Epithelial cell of proximal tubule (primary cell): ENCODE measurements at places on chromosomes 5 and 9.

GRCh38 chr5:103356350-103357091, 98.0 kb downstream of the MACIR start:
- no peak for DNase-seq

DNA sequence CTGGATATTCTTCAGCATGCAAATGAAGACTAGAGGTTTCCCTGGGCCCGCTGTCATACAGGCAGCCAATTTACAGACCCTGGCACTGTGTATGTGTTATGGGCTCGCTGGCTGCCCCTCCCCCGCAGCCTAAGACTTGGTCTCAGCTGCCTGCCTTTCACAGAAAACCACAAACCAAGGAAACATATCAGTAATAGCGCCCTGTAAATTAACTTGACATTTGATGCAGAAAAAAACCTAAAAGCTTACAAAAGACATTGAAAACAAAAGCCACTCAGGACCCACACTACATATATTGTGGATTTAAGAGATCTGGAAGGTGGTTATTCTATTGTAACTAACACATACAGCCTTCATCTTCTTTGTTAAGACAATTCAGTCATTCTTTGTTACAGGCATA, 287.0 kb upstream of the TMEM161B start:
- no peak for DNase-seq

GRCh38 chr5:107538331-107538730, 132.4 kb downstream of the EFNA5 start:
- DNase-seq: no peak

DNA sequence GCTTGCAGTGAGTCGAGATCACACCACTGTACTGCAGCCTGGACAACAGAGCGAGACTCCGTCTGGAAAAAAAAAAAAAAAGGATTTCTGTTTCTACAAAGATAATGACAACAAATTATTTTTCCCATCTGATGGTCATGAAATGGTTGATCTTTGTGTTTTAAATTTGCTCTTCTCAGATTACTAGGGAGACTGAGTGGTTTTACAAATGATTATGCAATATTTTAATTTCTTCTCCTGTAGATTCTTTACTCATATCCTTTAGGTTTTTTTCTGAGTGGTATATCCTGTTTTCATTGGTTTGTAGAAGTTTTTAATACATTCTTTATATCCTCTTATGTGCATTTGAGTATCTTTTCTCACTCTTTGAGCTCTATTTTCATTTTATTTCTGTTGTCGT, 20.6 kb upstream of the AUH start:
- DNase-seq: no peak

DNA sequence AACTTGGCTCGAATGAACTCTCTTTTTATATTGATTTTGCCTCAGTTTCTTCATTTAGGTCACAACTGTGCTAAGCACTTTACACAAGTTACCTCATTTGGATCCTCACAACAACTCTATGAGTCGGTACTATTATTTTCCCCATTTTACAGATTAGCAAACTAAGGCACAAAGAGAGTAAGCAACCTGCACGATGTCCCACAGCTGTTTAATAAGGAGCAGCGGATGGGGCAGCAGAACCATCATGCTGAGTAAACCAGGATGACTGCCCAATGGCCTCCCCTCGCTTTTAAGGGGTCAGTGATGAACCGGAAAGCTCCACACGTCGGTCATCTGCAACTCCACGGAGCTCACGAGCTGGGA, 607 bp downstream of the PRELID2 start:
- no peak for DNase-seq

- no peak for DNase-seq
These were observed 24.6 kb downstream of the LPAR1 start for GRCh38 chr9:111013707-111014106.

DNA sequence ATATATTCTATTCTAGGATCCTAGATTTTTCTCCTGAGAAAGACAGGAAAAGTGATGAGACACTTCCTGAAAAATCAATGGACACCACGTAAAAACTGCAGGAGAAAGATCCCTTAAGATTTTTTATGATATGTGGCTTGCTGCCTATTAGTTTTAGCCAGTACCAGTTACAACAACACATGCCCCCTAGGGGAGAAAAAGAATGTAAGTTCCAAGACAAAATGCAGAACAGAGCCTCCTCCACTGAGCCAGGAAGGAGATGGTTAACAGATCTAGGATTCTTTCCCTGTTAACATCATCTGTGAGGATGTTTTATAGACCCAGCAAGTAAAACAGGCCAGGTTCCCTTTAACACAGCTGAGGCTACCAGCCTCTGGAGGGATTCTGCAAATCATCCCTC, 574.7 kb downstream of the TLE4 start:
- DNase-seq: no peak

- DNase-seq: no peak
These were observed 416 bp upstream of the SNX18 start for GRCh38 chr5:54517174-54517511.

DNA sequence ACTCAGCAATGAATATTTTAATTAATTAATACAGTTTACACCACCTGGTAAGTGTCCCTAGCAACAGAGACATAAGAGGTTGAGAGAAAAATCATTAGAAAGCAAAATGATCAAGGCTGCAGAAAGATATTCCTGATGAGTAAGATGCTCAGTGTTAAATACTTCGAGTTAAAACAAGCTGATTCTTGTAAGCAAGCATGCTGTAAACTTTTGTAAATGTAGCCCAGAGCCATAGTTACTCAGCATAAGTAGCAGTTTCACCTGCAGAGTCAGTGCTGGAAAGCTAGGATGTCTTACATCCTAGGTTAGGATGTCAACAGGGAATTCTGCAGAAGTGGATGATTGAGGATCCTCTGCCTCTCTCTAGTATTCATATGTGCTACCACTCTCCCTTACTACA, 4.2 kb downstream of the PRKACG start:
- DNase-seq: no peak

DNA sequence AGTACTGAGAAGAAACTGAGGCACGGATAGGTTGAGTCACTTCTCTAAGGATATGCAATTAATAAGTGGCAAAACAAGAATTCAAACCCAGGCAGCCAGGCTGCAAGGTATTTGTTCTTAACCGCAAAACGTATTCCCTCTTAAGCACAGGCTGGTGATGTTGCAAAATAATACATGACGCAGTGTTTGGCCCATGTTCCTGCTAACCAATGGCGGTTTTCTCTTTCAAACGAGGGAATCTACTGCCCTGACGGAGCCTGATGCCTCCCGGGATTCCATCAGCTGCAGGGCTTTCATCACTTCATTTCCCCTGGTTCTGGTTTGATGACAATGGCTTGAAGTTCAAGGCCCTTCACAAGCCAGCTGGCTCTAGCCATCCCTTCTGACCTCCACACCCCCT, 154.8 kb downstream of the SLIT3 start:
- no peak for DNase-seq

GRCh38 chr9:133144142-133144903, 19.4 kb downstream of the GBGT1 start:
- no peak for DNase-seq

- DNase-seq: no peak
These were observed 39.7 kb downstream of the ROPN1L start for GRCh38 chr5:10481241-10481935.

DNA sequence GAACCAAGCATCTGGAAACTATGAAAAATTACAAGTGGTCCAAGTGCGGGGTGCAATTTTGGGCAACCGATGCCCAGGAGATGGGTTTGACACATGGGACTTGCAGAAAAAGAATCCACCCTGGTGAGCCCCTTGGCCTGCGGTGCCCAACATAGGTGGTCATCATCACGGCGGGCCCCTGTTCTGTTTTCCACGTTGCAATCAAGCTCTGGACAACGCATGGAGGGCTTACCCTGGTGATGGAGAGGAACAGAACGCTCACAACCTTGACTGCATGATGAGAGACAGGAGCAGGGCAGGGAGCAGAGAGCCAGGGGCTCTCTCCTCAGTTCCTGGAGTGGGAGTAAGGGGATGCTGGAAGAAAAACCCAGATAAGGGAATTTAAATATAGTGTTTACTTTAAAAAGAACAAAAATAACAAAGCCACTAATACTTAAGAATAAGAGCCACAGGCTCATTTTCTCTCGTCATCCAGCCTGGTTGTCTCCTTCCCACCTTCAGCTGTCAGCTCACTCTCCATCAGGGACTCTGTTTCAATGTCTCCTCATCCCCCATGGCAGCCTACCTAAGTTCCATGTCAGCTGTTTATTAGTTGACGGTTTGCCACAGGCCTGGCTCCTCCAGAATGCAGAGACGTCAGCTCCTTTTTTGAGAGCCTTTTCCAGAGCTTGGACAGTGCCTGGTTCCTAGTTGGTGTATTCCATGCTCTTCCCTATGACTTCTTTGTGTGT, 172.1 kb downstream of the GADD45G start:
- no peak for DNase-seq

GRCh38 chr9:22395687-22396141, 50.9 kb upstream of the DMRTA1 start:
- DNase-seq: no peak

- no peak for DNase-seq
These were observed 91.3 kb downstream of the MAT2B start for GRCh38 chr5:163596608-163597315.

DNA sequence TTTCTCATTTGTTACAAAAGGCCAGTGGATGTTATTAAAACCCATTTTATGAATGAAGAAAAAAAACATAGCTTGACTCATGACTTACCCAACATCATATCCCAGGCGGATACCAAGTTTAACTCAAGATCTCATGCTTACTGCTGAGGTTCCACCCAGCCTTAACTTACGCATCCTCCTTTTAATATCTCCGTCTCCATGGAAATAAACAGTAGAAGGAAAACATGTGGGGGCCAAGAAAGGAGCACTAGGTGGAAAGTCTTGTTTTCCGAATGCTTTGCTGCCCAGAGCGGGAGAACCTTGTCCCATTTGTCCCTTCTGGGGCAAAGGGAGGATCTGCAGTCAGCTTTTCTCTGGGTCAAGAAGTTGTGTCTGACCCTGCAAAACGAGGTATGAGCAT, 44.1 kb downstream of the ANGPTL2 start:
- no peak for DNase-seq

DNA sequence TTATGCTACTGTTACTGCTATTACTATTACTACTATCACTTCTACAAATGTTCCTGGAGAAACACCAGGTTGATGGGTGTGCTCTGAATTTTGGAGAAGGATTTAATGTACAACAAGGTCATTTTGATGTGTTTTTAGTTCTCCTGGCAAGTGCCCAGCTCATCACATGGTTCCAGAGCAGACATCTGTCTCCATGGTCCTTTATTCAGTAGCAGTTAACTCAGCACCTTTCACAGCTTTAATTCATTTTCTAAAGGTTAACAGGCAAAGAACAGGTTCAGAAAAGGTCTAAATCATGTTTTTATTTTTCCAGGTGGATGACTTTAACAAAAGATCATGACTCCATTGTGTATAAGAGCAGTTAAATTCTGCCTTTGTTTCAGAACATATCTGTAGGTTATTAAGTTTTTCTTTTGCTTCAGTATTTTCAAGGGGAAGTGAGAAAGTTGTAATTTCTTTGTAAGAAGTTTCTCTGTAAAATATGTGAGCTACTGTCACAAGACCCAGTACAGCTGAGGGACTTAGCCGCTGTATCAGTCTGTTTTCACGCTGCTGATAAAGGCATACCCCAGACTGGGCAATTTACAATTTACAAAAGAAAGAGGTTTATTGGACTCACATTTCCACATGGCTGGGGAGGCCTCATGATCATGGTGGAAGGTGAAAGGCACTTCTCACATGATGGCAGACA, 41.9 kb downstream of the MTRR start:
- no peak for DNase-seq

GRCh38 chr5:54883374-54884194, 101.8 kb downstream of the ESM1 start:
- no peak for DNase-seq

- DNase-seq: no peak
These were observed 42.6 kb downstream of the PRDM6 start for GRCh38 chr5:123131551-123132204.

DNA sequence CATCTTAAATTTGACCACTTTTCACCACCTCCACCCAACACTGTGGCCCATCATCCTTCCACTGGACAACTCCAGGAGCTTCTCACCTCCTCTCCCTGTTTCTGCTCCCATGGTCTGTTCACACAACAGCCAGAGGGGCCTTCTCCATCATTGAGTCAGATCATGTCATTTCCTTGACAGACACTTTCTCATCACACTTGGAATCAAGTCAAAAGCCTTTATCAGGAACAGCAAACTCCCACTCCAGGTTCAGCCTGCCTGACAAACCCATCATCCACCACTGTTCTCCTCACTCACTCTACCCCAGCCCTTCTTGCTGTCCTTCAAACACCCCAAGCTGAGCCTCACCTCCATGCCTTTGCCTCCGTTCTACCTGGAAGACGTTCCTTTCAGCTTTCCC, 78.4 kb upstream of the ADRA1B start:
- DNase-seq: no peak

DNA sequence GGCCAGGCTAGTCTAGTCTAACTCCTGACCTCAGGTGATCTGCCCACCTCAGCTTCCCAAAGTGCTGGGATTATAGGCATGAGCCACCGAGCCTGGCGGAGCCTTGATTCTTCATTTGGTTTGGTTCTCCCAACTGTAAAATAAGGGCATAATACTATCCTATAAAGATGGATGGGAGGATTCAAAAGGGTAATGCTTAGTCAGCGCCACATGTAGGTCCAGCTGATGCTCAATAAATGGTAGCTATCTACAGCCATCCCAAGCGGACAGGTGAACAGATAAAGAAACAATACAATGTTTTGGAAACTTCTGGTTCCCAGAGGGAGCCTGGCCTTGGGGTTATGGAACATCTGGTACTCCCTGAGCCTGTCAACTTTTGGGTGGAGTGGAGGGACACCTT, 13.6 kb upstream of the SET start:
- DNase-seq: no peak

DNA sequence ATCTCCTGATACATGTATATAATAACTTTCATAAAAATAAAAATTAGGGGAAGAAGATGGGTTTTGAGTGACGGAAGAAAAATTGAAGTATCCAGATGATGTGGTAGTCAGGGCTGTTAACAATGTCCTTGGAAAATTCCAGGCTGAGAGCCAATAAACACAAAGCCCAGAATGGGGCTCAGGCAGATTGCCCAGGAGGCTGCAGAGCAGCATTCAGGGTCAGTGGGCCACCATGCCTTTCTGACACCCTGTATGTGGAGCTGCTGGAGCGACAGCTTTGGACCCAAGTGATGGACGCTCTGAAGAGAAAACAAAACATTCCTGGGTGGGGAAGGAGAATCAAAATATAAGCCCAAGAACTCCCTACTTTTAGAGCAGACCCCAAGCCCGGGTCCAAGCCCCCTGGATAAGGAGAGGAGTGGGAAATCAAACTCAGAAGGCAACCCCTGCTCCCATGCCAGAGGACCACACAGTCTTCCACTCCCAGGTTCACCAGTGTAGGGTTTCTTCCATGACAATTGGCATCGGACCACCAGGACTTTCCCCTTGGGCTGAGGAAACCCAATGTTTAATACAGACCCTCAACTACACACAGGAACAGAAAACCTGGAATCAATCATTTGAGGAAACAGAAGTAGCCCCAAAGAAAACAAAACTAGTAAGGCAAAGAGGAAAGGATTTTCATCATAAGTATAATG, 45.7 kb upstream of the SPATA31C2 start:
- DNase-seq: no peak

- DNase-seq: no peak
These were observed 73.2 kb downstream of the SNCAIP start for GRCh38 chr5:122385286-122385685.
